ENCODE measurements at places on chromosomes 4 and X. TPM values are rescaled to one million over a fixed set of nuclear protein-coding genes. Genes with fewer than 3 reads are reported as not detected.

RHOXF2 gene
- total RNA-seq: not detected

ETFDH gene
- 22.2 TPM for total RNA-seq

SH3BP2 gene
- total RNA-seq: 213 TPM

GRCh38 chrX:38346150-38346549 lies 6.3 kb upstream of the OTC start:
- DNase-seq: no peak

DNA sequence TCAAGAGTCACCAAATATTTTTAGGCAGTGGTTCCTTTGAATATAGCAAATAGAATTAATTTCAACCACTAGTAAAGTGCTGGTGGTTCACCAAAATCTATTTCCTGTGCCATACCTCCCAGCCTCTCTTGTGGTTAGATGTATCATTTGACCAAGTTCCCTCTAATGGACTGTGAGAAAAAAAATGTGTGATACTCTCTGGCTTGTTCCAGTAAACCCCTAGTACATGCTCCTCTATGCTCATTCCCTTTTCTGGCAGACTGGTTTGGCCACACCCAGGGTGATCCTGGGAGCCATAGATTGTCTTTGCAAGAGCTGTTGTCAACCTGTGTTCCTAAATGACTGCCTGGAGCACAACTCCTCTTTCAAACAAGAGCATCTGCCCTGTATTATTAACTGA lies 109.5 kb downstream of the FRAS1 start:
- DNase-seq: no peak

- no peak for DNase-seq
Measured at GRCh38 chr4:29861307-29861706, 858.9 kb upstream of the PCDH7 start.

DNA sequence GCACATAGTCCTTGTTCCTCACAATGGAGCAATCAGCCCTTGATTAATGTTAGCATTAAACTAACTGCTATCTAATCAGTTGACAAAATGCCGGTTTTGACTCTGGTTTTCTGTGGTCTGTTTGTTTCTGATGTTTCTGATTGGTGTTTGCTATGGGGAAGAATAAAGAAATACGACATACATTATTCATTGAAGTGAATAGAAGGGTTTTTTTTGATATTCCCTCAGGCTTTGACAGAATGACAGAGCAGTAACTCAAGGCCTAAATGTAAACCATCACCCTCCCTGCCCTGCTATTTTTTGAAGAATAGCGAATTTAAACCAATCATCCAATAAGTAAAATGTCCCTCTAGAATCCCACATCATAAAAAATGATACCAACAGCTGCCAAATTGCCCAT lies 65.5 kb upstream of the HS3ST1 start:
- no peak for DNase-seq

DNA sequence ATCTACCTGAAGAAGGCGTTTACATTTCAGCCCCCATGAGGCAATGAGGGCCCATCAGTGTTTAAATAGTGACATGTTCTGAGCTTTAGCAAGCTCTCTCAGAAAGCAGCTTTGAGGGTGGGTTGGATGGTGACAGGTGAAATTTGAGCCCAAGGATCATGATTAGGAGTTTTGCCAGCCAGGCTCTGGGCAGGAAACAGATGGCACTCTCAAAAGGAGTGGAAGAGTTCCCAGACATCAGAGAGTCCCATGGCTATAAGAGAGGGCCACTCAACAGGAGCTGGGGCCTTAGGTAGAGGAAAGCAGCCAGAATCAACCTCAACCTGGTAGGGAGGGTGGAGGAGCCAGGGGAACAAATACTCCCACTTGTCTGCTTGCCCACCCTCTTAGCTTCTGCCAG lies 499.8 kb downstream of the MID1IP1 start:
- DNase-seq: no peak

GRCh38 chrX:136266828-136267227 lies 15.6 kb upstream of the MAP7D3 start:
- no peak for DNase-seq

- no peak for DNase-seq
Measured at GRCh38 chr4:111540671-111541070, 604.6 kb upstream of the FAM241A start.

GRCh38 chrX:97215186-97215585 lies 331.5 kb downstream of the RPA4 start:
- DNase-seq: no peak

DNA sequence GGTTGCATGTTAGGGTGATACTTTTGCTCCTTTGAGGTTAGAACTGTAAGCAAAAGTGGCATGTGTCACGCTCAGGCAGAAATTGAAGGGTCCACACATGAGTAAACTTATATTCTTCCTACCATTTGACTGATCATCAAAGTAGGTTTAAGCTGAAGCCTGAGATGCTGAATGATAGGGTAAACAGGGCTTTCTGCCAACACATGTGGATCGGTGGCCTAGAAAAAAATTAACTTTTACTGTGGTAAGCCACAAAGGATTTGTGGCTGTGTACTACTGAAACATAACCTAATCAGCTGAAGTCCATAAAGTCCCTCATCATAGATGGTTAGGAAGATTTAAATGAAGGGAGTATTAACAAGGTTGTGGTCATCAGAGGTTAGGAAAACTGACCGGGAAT lies 1070.1 kb downstream of the STPG2 start:
- no peak for DNase-seq
